ENCODE measurements at places on chromosomes 13 and 19. TPM values are rescaled to one million over a fixed set of nuclear protein-coding genes. Genes with fewer than 3 reads are reported as not detected.
A peak's percentile ranks its signal among the peaks of the same experiment; 100 is the strongest.

- no peak for DNase-seq
- H3K27ac ChIP-seq: no peak overlapping the region
- peaks cover 10% of the 10 kb centered on the region for H3K36me3 ChIP-seq
Observed at GRCh38 chr19:44010468-44010867, 7.7 kb downstream of the ZNF230 start.

DNA sequence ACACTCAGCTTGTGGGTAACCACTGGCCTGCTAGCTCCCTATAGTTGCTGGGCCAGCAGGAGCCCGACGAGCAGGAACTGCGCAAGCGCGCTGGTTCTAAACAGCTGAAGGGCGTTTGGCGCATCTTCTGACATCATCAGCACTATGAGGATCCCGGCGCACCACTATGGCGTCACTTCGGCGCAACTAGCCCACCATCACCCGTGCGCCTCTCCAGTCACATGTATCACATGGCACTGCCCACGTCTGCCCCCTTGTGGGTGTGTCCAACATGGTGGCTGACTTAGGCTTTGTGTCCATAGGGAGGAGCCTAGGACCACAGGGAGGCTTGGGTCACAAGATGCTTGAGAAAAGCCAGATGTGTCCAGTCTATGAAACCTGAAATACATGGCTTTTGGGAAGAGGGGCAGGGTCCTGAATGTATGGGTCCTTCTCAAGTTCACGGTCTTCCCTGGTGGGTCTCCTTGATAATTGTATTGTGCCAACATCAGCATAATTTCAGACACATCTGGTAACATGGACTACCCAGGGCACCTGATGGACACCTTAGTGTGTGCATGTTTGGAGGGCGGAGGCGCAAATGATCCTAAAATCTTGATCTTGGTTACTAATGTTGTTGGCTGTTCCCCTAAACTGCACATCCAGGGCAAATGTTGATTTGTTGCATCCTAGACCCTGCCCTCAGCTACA, 18.0 kb downstream of the KLK4 start:
- peak; percentile 17 for DNase-seq
- H3K36me3 ChIP-seq: no peaks in the 10 kb centered on the region
- no peak overlapping the region for H3K4me3 ChIP-seq
- H3K4me1 ChIP-seq: no peaks in the 10 kb centered on the region
- H3K27me3 ChIP-seq: no peaks in the 10 kb centered on the region

Gene SYNGR4
- total RNA-seq: not detected

GRCh38 chr13:25679159-25679558, 307.4 kb downstream of the ATP8A2 start:
- no peak for DNase-seq
- no peak overlapping the region for H3K4me3 ChIP-seq
- H3K4me1 ChIP-seq: peaks cover 5% of the 10 kb centered on the region
- no peak overlapping the region for H3K27ac ChIP-seq
- H3K27me3 ChIP-seq: no peaks in the 10 kb centered on the region

- peaks cover 13% of the 10 kb centered on the region for H3K4me1 ChIP-seq
- no peak overlapping the region for H3K4me3 ChIP-seq
- DNase-seq: no peak
- peaks cover 6% of the 10 kb centered on the region for H3K36me3 ChIP-seq
- no peaks in the 10 kb centered on the region for H3K27me3 ChIP-seq
- no peak overlapping the region for H3K27ac ChIP-seq
Observed at GRCh38 chr13:49683489-49683888, 7.8 kb downstream of the EBPL start.

GRCh38 chr19:31113293-31113692, 235.9 kb downstream of the TSHZ3 start:
- H3K4me3 ChIP-seq: no peak overlapping the region
- H3K36me3 ChIP-seq: no peaks in the 10 kb centered on the region
- DNase-seq: no peak
- no peaks in the 10 kb centered on the region for H3K4me1 ChIP-seq
- no peak overlapping the region for H3K27ac ChIP-seq

Gene CEACAM1
- total RNA-seq: 9.9 TPM

DNA sequence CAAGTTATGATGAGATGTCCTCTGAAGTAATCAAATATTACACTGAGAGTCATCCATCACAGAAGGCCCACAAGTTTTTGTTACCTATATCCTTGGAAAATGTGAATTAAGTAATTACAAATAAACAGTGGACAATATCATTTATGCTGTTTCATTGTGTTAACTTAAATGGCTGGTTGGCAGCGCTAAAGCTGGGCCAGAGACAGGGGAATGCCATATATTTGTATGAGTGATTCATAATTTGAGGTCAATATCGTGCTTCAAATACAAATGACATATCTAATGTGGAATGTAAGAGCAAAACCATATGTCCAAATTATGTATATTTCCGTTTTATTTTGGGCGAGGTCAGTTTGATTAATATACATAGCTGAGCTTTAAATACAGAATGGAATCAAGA, 1556.2 kb downstream of the SLITRK5 start:
- H3K27ac ChIP-seq: no peak overlapping the region
- H3K36me3 ChIP-seq: no peaks in the 10 kb centered on the region
- H3K4me3 ChIP-seq: no peak overlapping the region
- DNase-seq: no peak
- H3K4me1 ChIP-seq: no peaks in the 10 kb centered on the region

- H3K27me3 ChIP-seq: peaks cover 1% of the 10 kb centered on the region
- no peak for DNase-seq
- H3K27ac ChIP-seq: no peak overlapping the region
- no peaks in the 10 kb centered on the region for H3K36me3 ChIP-seq
- H3K4me1 ChIP-seq: peaks cover 7% of the 10 kb centered on the region
Observed at GRCh38 chr13:99911069-99911964, 60.2 kb downstream of the ZIC5 start.

DNA sequence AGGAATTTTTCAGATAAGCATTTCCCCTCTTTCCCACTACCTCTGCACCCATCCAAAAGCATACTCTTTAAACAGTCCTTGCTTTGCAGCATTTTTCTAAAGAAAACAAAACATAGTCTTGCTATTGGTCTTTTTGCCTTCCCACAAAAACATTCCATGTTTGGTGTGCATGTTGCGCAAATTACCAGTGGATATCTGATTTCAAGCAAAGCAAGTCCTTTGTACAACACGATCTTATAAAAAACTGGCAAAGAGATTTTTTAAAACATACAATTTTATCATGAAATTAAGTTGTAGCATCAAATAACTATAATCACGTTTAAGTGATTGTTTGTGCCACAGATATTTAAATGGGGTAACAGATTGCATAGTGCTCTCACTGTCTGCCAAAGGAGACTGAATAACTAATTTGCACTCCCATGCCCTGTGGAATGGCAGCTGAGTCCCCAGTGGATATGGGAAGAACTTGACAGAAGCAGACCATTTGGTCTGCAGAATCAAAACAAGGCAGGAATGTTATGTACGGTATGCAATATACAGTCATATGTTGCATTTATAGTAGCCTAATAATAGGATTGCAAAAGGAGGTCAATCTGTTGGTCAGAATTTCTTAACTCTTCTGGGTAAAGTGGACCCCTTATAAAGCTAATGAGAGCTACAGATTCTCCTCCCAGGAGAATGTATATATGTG, 285.7 kb downstream of the TBC1D4 start:
- H3K4me1 ChIP-seq: no peaks in the 10 kb centered on the region
- no peak overlapping the region for H3K4me3 ChIP-seq
- H3K27ac ChIP-seq: no peak overlapping the region
- peaks cover 2% of the 10 kb centered on the region for H3K27me3 ChIP-seq
- no peak for DNase-seq

DNA sequence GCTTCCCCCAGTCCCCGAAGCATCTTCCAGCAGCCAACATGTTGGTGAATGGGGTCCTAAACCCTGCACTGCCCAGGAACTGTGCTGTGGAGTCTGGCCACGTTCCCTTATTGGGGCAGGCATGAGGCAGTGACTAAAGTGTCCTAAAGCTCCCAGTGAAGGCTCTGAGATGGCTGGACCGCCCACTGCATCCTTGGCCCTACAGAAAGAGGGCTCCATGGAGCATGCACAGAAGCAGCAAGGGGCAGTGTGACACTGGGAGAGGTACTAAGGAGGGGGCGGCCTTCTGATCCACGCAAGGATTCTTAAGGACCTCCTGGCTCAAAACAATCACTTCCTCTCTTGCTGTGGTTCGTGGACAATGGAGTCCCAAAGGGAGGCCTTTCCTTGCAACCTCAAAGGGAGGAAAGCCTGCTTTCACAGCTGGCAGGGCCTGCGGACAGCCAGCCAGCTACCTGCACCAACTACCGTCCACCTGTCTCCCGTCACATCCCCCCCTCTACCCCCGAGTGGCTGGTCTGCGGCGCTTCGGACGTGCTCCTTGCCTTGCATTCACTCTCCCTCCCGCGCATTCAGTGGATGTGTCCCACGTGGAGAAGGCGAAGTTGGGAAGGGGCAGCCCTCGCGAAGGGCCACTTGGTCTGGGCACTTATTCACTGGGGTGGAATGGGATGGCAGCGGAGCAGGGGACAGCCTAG, 63.9 kb upstream of the STARD13 start:
- H3K4me1 ChIP-seq: 0 out of 2 replicates have a peak, but pooled peaks cover 4% of the 10 kb centered on the region
- no peak overlapping the region for H3K27ac ChIP-seq
- H3K36me3 ChIP-seq: no peaks in the 10 kb centered on the region
- peak overlapping the region; percentile 59 for H3K4me3 ChIP-seq

Gene ZNF723
- total RNA-seq: not detected

Gene ZNF541
- total RNA-seq: not detected

GRCh38 chr13:23134542-23134941, 46.2 kb upstream of the SGCG start:
- no peaks in the 10 kb centered on the region for H3K27me3 ChIP-seq
- no peak for DNase-seq
- no peaks in the 10 kb centered on the region for H3K36me3 ChIP-seq
- H3K4me3 ChIP-seq: no peak overlapping the region
- H3K27ac ChIP-seq: no peak overlapping the region
- H3K4me1 ChIP-seq: no peaks in the 10 kb centered on the region

Gene ATP4B
- not detected for total RNA-seq

DNA sequence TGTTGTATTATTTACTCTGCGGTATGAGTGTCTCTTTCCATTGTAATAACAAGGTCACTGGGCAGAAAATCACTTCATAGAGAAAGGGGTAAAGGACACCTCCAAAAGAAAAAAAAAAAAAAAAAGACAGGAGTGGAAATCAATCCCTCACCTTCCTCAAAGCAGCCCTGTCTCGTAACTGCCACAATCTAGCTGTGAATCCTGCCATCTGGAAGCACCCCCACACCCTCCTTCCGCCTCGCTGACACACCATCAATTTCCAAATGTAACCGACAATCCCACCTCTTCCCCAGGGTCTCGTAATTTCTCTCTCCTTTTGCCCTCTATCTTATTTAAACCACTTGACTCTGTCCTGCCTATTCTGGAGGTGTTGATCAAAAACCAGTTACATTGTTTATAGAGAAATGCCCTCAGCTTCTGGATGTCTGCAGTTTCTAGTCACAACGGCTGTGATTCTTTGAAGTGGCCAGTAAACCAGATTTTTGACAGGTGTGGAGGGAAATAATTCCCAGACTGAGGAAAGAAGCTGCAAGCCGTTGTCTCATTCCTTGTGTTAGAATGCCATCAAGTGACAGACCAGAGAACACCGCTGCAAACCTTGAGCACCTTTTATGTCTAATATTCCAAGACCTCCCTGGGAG, 9.1 kb upstream of the POP4 start:
- no peak overlapping the region for H3K27ac ChIP-seq
- no peaks in the 10 kb centered on the region for H3K27me3 ChIP-seq

DNA sequence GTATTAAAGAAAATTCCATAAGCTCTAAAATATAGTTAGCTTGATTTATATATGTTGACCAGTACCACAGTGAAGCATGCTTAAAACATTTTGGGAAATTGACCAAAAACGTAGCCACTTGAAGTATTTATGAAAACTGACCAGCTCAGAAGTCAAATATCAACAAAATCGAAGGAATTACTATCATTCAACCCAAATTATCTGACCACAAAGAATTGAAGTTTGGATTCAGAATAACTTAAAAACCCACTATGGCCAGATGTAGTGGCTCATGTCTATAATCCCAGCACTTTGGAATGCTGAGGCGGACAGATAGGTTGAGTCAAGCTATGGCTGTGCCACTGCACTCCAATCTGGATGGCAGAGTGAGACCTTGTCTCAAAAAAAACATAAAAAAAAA, 31.9 kb downstream of the GPALPP1 start:
- H3K4me3 ChIP-seq: no peak overlapping the region
- no peak overlapping the region for H3K27ac ChIP-seq
- no peaks in the 10 kb centered on the region for H3K27me3 ChIP-seq
- H3K4me1 ChIP-seq: no peaks in the 10 kb centered on the region

Gene ZNF442
- total RNA-seq: 1.9 TPM

DNA sequence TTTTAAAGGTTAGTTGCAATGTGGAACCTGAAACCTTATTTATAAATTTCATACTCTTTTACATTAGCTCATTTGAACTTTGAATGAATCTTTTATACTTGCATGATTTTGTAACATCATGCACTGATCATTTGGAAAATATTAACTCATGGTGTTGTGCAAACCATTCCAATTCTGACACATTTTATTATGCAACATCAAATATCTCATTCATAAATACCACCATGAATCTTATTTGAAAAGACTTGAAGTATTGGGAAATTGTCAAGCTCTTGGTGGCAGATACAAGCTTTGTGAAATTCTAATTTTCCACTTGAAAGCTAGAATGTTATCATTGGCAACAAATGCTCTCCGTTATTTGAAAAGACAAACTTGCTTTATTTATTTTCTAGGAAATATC, 379.9 kb upstream of the PCDH20 start:
- no peaks in the 10 kb centered on the region for H3K36me3 ChIP-seq
- H3K4me3 ChIP-seq: no peak overlapping the region
- H3K27me3 ChIP-seq: no peaks in the 10 kb centered on the region

Gene CYP2A6
- total RNA-seq: not detected

DNA sequence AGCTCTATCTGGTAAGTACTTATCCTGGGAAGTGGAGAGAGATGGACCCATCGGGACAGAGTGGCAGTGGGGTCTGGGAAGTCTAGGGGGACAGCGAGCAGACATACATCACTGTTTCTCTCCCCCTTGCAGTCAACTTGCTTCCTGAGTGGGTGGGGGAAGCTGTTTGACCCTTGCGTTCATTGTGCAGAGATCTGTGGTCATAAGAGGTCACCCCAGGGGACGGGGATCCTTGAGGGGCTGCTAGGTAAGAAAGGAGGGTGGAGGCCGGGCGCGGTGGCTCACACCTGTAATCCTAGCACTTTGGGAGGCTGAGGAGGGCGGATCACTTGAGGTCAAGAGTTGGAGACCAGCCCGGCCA, 474 bp downstream of the ARHGEF18 start:
- H3K27ac ChIP-seq: no peak overlapping the region
- no peak for DNase-seq
- no peaks in the 10 kb centered on the region for H3K36me3 ChIP-seq
- no peaks in the 10 kb centered on the region for H3K27me3 ChIP-seq

DNA sequence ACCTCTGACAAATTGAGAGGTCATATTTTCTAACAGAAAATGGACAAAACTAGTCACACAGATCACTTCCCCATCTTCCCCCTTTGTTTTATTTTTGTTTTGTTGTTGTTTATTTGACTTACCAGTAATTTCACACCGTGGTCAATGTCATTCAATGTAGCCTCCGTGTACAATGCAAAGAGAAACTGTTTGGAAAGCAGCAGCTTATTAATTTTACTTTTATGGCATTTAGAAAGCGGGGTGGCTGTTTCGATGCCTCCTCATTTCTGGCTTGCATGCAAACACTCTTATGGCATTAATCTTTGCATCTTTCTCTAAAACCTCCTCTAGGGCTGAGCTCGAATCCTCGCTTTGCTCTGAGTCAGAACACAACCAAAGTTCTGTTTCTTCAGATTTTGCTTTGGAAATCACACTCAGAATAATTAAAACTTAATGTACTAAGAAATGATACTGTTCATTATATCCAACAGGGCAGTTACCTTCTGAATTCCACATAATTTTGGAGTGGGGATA, 77.0 kb downstream of the ZNF536 start:
- no peak for DNase-seq
- no peak overlapping the region for H3K27ac ChIP-seq
- H3K4me1 ChIP-seq: no peaks in the 10 kb centered on the region
- no peaks in the 10 kb centered on the region for H3K36me3 ChIP-seq
